ENCODE measurements at places on chromosomes 6 and 20.

GRCh38 chr6:43054206-43054943 lies 724 bp upstream of the CUL7 start:
- no peak for DNase-seq

- DNase-seq: no peak
Observed at GRCh38 chr6:130575557-130575956, 209.7 kb downstream of the TMEM200A start.

DNA sequence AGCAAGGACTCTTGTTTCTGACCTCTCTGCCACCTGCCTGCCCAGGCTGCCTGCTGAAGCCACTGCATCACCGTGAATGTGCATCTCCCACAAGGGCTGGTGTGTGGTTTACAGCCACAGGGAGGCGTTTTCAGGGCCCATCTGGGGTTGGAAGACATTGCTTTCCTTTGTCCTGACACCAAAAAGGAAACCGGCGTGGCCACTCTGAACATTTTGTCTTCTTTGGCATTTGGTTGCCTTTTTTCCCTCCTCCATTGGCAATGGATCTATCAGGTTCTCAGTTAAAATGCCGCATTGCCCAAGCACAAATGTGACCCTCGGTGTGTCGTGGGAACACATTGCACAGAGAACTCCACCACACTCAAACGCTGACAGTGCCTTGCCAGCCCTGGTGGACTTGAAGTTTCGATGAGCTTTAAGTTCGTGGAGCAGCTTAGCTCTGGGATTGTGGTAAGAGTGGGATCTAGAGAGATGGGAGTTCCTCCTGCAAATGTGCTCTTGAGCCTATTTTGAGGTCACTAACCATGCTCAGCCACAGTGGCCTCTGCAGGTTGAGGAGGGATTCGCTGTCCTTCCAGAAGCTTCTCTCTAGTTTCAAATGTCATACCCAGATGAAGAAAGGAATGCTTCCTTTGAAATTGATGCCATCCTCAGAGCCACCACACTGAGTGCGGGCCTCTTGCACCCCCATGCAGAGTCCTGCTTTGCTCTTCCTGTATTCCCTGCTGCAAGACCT lies 14.8 kb upstream of the PCK1 start:
- no peak for DNase-seq

GRCh38 chr20:36572701-36573102 lies 695 bp upstream of the TGIF2 start:
- no peak for DNase-seq

DNA sequence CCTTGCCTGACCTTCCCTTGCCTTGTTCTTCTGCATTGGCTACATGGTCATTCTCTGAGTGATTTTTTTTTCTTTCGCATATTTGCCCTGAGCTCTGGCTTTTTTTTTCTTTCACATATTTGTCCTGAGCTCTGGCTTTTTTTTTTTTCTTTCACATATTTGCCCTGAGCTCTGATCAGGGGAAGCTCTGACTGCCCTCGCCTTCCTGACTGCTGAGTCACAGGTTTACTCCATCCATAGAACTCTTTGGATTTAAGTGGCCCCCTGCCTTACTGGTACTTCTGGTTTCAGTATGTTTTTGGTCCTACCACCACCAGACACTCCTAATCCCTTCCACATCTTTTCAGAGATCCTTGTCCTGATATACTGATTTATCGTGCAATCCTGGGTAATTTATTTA lies 201.1 kb downstream of the OGFRL1 start:
- DNase-seq: no peak

- DNase-seq: no peak
Observed at GRCh38 chr20:59123011-59123677, 40.5 kb upstream of the ZNF831 start.

DNA sequence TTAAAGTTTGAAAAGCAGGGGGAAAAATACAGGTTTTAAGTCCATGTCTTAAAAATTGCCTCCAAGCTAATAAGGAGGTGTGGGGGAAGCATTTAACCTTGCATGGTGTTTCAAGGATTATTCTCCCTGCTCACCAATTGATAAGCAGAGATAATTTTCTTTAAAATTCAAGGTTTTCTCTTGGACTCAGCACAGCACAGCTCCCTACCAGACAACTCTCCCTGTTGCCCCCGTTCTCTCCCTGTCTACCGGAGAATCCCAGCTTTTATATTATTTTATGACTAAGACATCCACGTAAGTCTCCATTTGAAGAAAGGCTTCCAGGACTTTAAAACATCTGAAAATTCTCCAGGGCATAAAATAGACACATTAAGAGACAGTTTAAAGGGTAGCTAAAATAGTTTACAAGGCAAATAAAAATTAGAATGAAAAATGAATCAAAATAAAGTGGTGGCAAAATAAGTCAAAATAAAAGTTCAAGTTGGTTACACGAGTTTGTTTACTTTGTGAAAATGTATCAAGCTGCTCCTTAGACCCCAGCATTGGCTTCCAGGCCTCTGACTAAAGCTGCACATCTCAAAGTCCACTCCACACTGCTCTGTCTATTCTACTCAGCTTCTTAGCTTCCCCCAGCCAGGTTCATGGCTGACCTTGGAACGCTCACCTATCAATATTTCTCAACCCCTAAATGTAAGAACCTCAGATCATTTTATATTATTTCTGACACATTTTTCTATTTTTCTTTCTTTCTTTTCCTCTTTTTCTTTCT lies 188.6 kb upstream of the PLCB4 start:
- DNase-seq: no peak

GRCh38 chr6:90403489-90404381 lies 107.1 kb upstream of the BACH2 start:
- no peak for DNase-seq

- no peak for DNase-seq
Observed at GRCh38 chr6:45478240-45478639, 100.5 kb upstream of the SUPT3H start.

DNA sequence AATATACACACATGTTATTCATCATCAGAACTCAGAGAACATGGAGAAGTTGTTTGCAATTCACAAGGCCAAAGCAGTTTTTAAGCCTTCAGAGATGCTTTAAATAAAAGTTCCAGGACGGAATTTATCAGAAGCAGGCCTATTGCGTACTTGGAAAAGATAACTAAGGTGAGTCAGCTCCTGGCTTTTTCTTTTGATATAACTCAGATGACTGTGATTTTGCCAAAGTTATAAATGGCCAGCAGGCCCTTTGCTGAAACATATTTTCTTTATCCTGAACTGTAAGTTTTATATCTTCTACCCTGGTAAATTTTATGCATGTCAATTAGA lies 55.0 kb upstream of the PLCB1 start:
- no peak for DNase-seq

DNA sequence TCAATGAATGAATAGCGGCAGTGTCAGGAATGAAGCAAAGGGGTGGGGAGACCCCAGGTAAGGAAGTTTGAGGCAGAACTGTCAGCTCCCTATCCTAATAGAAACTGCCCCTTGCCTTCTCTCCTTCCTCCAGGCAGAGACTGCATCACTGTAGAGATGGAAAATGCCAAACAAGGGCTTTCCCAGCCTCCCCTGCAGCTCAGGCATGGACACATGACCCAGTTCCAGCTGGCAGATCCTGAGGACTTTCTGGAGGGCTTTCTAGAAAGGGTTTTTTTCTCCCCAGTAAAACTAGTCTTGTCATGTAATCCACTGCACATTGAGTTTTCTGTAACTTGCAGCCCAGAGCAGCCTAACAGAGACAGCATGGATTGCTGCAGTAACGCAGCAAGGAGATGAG lies 17.9 kb upstream of the PNPLA1 start:
- no peak for DNase-seq

- no peak for DNase-seq
Observed at GRCh38 chr6:118280210-118280609, 267.9 kb upstream of the PLN start.

GRCh38 chr6:10397756-10398445 lies 17.0 kb downstream of the TFAP2A start:
- DNase-seq: no peak

GRCh38 chr6:35237476-35237875 lies 22.1 kb upstream of the ZNF76 start:
- no peak for DNase-seq

GRCh38 chr20:24768201-24768636 lies 180.8 kb upstream of the CST7 start:
- DNase-seq: no peak

DNA sequence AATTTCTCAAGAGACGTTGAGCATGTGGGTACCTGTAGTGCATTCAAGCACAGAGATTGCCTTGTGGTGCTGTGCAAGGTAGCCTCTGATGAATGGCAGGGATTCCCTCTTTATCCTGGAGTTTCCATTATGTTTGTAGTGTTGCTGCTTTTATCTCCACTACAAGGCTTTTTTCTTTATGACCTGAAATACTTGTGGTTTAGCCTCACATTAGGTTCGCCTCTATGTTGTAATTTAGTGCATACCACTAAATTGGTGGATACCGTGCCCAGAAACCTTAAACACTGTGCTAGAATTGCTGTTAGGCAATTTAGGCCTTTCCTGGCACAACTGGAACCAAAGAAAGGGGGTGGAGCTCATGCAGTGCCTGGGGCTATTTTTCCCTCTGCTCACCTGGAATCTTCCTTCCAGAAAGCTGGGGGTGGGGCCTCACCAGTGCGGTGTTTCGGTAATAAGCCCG lies 76.8 kb downstream of the NCOA7 start:
- no peak for DNase-seq

- DNase-seq: peak; percentile 70
Observed at GRCh38 chr20:43824309-43825050, 90.2 kb upstream of the TOX2 start.

DNA sequence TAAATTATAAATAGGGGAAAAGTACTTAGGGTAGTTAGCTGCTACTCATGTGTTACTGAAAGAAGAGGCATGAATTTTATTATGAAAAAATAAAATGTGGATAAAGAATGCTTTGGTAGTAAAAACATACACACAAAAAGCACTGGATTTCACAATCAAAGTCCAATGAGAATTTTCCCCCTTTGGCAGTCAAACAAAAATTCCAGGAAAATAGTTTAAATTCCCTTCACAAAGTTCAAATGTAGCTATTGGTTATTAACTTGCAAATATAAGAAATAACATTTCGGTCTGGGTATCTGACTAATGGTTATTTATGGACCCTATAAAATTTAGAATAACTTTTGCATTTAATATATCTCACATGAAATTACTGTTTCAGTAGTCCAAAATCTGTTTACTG lies 210.4 kb downstream of the FOXC1 start:
- no peak for DNase-seq

DNA sequence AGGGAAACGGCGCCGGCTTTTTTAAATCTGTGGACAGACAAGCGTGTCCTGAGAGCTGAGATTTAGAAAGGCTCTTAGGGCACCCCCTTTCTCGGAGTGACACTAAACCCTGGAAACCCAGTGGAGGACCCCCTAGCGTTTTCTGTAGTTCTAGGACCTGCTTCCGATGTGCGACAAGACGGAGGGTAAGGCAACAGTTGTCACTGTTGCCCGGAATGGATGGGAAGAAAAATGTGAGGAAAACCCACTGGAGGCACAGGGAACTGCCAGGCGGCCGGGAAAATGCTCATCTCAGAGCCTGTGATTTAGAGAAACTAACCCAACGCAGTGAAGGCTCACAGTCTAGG lies 551 bp upstream of the ATP5F1E start:
- DNase-seq: no peak

- DNase-seq: no peak
Observed at GRCh38 chr20:57265997-57266290, 497 bp downstream of the BMP7 start.

DNA sequence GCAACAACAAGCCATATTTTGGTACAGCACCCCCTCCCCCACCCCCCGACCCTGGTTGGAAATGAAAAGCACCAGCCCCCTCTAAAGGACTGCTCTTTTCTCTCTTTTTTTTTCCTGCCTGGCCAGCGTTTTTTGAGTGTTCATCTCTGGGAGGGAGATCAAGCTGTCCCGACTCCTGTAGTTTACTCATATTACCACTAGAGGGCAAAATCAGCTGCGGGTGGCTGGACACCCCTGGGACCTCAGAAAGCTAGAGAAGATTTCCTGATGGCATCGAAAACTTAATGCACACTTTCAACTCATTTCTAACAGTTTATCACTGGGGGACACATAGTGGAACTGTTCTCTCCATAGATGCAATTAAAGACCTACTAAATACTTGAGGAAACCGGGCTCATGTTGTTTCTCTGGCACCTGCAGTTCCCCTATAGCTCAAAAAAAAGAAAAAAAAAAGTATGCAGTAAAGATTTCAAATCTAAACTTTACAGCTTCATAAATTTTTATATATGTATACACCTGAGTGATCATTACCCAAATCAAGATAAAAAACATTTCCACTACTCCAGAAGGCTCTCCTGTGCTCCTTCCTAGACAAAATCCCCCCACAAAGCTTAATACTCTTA lies 24.4 kb downstream of the CNBD2 start:
- DNase-seq: peak; percentile 43

DNA sequence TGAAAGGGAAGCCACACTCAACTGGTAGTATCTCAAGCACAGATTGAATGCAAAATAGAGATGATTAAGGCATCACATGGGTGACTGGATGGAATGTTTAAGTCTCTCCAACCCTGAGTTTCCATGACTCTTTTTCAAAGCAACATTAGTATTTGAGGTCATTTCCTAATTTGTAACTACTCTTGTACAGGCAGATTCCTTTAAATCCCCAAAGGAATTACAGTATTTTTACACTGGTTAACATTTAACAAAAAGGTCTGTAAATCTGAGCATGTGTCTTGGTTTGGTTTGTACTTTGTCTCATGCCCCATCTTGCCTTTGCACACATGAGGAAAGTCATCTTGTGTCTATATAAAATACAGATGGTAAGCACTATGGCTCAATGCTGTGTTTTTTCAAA lies 15.1 kb downstream of the RMND1 start:
- DNase-seq: no peak

- DNase-seq: no peak
Observed at GRCh38 chr6:21949211-21949801, 347.5 kb downstream of the PRL start.

DNA sequence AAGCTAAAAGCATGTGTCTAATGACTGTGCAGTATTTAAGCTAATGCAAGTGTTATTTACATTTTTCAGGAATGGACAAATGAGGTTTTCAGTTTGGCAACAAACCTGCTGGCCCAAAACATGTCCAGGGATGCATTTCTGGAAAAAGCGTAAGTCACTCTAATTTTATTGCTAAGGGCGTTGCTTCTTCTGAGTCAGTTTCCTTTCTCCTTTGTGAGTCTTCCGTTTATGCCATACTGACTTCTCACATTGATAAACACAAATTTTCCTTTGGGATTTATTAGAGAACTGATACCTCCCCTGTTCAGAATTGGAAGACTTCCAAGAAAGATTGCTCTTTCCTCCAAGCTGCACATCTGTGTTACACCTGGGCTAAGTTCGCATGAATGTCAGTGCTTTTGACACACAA lies 422.9 kb upstream of the PLCB4 start:
- no peak for DNase-seq
